ENCODE measurements at places on chromosomes 3 and 15. TPM values are rescaled to one million over a fixed set of nuclear protein-coding genes. Genes with fewer than 3 reads are reported as not detected.

WNT5A gene
- polyA plus RNA-seq, result 0.55 TPM

TTC21A gene
- 1.1 TPM for polyA plus RNA-seq

ERC2 gene
- not detected for polyA plus RNA-seq

IMPG2 gene
- polyA plus RNA-seq, result 0.03 TPM

ADAMTS17 gene
- polyA plus RNA-seq, result not detected

ZPLD1 gene
- polyA plus RNA-seq, result 0.05 TPM

LAMB2 gene
- polyA plus RNA-seq, result 95.5 TPM

ROPN1 gene
- not detected for polyA plus RNA-seq

SMAD6 gene
- polyA plus RNA-seq, result 40.5 TPM

SERPINI2 gene
- polyA plus RNA-seq, result not detected

SLC51B gene
- 12.2 TPM for polyA plus RNA-seq

OR5H14 gene
- not detected for polyA plus RNA-seq

DNA sequence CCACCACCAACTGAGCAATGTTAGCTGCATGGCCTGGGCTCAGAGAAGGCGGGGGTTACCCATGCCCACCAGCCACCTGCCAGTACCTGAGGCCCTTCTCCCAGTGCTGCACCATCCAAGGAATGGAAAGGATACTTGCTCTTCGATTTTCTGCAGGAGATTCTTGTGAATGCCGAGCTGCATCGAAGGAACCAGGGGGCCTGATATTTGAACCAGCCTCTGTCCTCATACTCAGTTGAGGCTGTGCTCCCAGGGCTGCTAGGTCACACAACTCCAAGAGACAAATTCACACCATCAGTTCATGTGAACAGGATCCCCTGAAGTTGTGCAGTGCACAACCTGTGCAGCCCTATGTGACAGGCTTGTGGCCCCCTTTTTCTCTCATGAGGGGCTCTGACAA is 18.0 kb downstream of the PLA2G4F start:
- no peak for DNase-seq

- DNase-seq, result no peak
Observed at GRCh38 chr3:119013951-119014350, 20.7 kb downstream of the IGSF11 start.

- DNase-seq, result no peak
Observed at GRCh38 chr3:160583451-160583850, 18.1 kb upstream of the KPNA4 start.

- DNase-seq, result no peak
Observed at GRCh38 chr15:50523851-50524251, 22.6 kb downstream of the USP50 start.

- DNase-seq, result no peak
Observed at GRCh38 chr3:88059380-88060170, 520 bp downstream of the ZNF654 start.

DNA sequence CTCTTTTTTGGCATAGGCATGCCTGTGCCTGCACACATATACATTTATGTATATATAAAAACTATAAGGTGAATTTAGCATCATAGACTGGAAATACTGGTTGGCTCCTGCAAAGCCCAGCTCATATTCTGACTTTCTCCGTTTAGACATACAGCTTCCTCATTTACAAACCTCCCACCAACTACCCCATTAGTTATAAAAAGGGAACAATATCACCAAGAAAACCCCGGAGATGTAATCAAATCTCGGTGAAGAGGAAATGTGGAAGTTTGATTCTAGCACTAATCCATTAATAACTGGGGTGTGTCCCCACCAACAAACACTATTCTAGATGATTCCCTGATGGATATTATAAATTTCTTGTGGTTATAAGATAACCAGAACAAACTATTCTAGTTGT is 517.7 kb upstream of the TBL1XR1 start:
- no peak for DNase-seq

DNA sequence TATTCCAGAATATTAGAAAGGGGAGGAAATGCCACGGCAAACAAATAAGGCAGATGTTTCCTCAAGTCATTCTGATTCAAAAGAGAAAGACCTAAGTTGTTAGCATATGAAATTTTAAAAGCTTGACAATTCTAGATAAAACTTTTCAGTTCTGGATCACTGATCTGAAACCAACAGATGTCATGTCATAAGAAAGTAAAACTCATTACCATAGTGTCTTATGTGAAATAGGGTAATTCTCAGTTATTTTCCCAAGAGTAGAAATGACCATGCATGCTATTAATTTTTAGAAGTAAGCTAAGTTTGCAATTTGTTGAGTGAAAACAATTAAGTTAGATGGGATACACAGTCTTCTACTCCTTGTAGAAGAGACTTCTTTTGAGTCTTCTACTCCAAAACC is 630.3 kb downstream of the NAALADL2 start:
- DNase-seq, result no peak

- no peak for DNase-seq
Observed at GRCh38 chr3:114110439-114110838, 53.9 kb downstream of the QTRT2 start.

- no peak for DNase-seq
Observed at GRCh38 chr3:18149386-18149785, 275.8 kb downstream of the SATB1 start.

DNA sequence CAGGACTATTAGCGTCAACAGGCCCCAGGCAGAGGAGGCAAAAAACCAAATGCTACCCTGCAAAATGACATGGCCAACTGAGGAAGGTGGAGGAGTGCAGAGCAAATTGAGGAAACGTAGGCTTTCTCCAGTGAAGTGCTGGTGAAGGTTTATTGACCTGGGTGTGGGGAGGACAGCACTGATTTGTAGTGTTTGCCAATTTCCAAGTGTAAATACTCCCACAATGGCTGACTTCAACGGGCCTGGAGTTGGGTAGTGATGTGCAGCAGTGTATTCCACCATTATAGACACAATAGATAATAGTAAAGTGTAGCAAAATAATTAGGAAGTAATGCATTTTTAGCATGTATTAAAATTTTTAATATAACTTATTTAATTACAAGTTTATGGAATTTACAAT is 32.2 kb upstream of the TPM1 start:
- no peak for DNase-seq

GRCh38 chr15:55106155-55106554 is 90.6 kb downstream of the RSL24D1 start:
- no peak for DNase-seq

DNA sequence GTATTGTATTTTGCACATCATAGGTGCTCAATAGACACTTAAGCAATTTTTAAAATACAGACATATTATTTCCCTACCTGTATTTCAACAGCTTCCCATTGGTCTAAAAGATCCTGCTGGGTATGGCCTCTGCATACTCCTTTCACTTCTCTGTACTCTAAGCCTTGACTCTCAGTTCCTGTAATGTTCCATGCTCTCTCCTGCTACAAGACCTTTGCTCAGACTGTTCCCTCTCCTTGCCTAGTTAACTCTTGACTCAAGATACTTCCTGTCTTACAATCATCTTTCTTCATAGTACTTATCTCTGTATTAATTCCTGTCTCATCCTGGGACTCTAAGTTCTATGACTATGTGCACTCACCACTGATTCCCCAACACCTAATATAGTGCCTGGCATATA is 1.7 kb downstream of the SCN11A start:
- DNase-seq, result no peak

- DNase-seq, result no peak
Observed at GRCh38 chr3:14118400-14119381, 6.0 kb downstream of the CHCHD4 start.

- DNase-seq, result no peak
Observed at GRCh38 chr3:177606891-177607290, 409.6 kb upstream of the TBL1XR1 start.

- DNase-seq, result no peak
Observed at GRCh38 chr3:120440762-120441161, 10.0 kb downstream of the FSTL1 start.

- peak; percentile 77 for DNase-seq
Observed at GRCh38 chr3:115217678-115218451, 70.8 kb upstream of the ZBTB20 start.

DNA sequence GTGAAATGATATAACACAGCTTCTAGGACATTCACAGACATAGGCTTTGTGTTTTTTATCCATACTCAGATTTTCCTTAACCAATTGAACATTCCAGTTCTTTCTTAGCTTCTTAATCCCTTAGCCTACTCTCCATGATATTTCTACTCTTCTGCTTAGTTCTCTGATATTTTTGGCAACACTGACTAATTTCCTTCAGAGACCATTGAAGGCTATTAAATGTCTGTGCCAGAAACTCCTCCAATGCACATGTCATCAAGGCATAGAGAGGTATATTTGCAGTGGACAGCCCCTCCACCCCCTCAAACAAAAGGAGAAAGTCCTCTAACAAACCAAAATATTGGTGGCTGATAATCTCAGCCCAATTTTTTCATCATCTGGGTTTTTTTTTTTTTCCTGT is 105.9 kb upstream of the TSC22D2 start:
- no peak for DNase-seq

- no peak for DNase-seq
Observed at GRCh38 chr3:147269907-147270306, 136.4 kb downstream of the ZIC4 start.

GRCh38 chr3:14238356-14238755 is 59.7 kb downstream of the LSM3 start:
- DNase-seq, result no peak

- DNase-seq, result no peak
Observed at GRCh38 chr3:123660900-123661299, 76.0 kb upstream of the HACD2 start.

DNA sequence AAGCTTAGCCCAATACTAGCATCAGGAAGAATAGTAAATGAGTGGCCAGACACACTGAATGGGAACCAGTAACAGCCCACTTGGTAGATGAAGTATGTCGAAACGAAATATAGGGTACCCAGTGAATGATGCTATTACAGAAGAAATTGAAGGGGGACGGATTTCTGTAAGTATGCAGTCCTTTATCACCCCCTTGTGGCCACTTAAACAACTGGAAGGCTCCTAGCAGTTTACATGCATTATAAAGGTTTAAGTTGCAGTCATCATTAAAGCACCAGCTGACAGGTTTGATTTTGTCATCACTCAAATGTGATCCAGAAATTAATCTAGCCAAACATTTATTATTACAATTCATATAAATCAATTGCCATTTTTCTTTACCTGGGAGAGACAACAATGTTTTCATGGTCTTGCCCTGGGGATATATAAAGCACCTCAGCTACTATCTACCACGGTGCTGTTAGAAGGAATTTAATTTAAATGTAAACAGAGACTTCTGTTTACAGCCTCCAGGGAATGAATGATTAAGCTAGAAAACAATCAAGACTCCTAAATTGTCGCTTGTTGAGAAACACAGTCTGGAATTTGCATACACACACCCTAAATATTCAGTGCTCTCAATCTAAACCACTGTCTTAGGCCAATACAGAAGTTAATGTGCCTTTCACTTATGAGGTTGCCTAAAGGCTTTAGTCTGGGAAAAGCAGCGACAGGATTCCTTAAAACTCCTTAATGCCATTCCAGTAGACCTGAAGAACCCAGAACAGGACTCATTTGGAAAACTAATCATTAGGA is 7.8 kb downstream of the EIF1B start:
- peak; percentile 58 for DNase-seq

- DNase-seq, result no peak
Observed at GRCh38 chr3:180280555-180280954, 243.8 kb upstream of the PEX5L start.

DNA sequence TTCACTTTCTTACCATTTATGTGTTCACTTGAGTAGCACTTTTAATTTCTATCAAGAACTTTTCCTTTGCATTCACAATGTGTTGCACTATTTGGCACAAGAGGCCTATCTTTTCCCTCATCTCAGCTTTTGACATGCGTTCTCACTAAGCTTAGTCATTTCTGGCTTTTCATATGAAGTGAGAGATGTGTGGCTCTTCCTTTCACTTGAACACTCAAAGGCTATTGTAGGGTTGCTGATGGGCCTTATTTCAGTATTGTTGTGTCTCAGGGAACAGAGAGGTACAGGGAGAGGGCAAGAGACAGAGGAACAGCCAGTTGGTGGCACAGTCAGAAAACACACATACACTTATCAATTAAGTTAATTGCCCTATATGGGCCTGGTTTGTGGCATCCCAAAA is 127.4 kb upstream of the MLF1 start:
- DNase-seq, result no peak

- DNase-seq, result no peak
Observed at GRCh38 chr3:67495751-67496150, 158.7 kb downstream of the SUCLG2 start.

GRCh38 chr3:40768536-40768935 is 243.8 kb downstream of the ZNF621 start:
- peak; percentile 12 for DNase-seq

DNA sequence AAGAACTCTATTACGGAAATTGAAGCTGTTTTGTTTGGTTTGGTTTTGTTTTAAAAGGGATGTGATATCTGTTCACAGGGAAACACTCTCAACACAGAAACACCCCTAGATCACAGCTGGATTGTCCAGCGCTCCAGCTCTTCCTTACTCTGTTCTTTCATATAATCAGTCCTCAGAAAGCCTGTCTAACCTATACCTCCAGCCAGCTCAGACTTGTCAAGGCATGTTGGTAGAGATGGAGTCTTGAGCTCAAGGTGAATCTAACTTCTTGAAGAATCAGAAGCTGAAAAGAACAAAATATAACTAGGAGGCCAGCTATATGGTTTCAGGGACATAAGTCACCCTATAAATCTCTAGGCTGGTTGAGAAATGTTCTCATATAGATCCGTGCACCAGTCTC is 110.2 kb upstream of the EPHA3 start:
- no peak for DNase-seq

DNA sequence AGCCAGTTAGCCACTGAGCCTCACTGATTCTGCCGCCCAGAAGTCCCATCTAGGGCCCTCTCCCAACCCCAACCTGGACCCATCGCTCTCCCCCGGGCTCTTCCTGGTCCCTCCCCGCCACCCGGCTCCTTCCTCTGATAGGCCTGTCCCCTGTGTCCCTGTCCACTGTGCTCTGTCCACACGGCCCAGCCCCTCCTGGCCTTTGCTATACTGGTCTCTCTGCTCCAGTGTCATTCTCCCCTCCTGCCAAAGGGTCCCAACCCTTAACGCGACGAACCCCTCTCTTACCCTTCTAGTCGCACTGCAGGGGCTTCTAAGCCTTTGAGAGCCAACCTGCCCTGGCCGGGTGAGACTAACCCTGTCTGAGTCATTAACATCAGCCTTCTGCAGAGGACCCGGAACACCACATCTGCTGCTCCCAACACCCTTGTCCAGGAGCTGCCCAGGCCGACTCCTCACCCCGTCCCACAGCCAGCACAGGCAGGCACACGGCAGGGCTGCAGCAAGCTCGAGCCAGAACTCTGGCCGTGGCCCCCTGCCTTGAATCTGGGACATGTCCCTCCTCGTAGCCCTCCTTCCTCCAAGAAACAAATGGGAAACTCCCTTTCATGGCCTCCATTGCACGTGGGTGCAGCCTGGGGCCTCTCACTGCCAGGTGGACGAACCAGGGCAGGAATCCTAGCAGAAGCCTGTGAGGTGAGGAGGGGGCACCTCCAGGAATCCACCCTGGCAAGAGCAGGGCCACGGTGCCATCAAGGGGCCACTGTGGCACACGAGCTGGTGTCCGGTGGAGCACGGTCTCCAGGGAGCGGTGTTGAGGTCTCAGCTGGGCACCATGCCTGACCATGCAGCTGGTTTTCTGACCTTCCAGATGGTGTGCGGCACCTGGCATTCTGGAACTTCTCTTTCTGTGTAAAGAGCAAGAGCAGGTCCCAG is 140.9 kb upstream of the IQSEC1 start:
- DNase-seq, result no peak
